ENCODE measurements at places on chromosomes 5 and 9.
A peak's percentile ranks its signal among the peaks of the same experiment; 100 is the strongest.

- DNase-seq, result no peak
Observed at GRCh38 chr9:120441426-120442307, 138.3 kb downstream of the CDK5RAP2 start.

GRCh38 chr9:99811598-99812383 lies 9.9 kb upstream of the NR4A3 start:
- no peak for DNase-seq

GRCh38 chr9:31597977-31598376 lies 786.5 kb upstream of the ACO1 start:
- no peak for DNase-seq

- peak; percentile 90 for DNase-seq
Observed at GRCh38 chr9:129139993-129140396, 28.8 kb downstream of the PTPA start.

DNA sequence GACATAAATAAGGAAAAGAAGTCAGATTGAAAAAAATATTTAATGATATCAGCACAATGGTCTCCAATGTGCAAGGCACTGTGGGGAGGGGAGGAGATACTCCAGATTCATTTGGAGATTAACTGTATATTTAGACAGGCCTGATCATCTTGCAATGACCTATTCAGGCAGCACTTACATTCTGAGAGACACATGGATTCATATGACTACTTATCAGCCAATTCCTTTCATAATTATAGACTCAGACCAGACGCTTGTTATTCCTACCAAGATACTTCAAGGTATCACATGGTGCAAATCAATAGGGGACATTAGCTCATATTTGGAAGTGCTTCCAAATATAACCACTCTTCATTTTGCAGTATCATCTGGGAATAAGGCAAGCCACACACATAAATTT lies 153.5 kb upstream of the TARS1 start:
- no peak for DNase-seq

DNA sequence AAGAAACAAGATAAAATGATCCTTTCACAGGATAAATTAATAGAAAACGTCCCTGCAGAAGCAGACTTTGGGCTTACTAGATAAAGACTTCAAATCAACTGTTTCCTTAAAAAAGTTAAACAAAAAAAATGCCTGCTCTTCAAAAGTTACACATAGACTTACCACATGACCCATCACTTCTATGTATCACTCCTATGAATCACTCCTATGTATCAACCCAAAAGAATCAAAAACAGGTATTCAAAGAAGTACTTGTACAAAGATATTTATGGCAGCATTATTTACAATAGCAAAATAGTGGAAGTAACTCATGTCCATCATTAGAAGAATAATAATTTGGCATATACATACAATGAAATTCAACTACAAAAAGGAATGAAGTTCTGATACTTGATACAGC lies 56.3 kb upstream of the PRDM9 start:
- DNase-seq, result no peak

DNA sequence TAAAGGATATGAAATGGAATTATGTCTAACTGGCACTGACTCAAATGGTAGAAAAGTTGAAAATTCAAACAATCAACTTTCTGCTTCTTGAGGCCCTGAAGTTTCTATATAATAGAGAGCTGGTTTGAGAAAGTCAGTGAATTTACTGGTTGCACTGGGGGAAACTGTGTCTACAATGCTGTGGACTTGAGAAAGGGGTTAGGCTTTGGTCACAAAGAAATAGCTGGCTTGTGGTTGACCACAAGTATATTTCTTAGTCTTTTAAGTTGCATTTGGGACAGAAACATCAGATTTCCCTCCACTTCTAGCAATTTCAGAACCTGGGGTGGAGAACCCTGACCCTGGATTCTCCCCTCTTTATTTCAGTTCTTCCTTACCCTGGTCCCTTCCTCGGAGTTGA lies 192.6 kb upstream of the ACTBL2 start:
- DNase-seq, result no peak

- no peak for DNase-seq
Observed at GRCh38 chr9:28059192-28059591, 485.9 kb upstream of the C9orf72 start.

GRCh38 chr9:111898331-111899096 lies 1.9 kb downstream of the UGCG start:
- DNase-seq, result no peak

Measured in neuronal stem cell (in vitro differentiated cells).